ENCODE measurements at places on chromosomes 1 and 21.

DNA sequence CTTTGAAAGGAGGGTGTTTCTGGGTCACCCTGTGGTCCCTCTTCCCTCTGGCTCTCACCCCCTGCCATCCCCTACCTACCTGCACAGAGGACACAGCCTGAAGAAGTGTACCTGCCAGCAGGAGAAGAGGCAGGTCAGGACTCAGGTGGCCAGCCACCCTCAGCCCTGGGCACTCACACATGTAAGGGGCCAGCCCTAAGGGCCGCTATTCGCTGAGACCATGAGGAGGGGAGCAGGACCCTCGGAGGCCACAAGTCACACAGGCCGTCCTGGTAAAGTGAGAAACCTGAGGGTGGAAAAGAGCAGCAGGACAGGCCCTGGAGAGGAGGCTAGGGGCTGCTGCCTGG, 1.2 kb downstream of the ZNF692 start:
- no peak for DNase-seq

DNA sequence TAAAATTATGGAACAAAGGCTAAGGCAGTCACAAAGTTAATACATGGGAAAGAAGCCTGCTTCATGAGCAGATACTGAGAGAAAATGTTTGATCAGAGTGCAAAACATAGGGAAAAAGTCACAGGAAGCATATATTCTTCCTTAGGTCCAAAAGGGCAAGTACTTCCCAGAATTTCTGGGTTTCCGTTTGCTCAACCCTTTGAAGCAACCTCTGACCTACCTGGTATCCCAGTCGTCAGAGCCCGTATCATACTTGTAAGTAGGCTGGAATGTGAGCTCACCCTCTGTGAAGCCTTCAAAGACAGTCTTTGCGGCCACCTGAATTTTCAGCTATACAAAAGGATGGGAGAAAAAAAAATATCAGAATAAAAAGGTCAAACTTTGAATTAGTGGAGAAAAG, 20.5 kb upstream of the MTF1 start:
- DNase-seq, result no peak

GRCh38 chr1:80427881-80428280, 1372.9 kb upstream of the ADGRL2 start:
- no peak for DNase-seq

DNA sequence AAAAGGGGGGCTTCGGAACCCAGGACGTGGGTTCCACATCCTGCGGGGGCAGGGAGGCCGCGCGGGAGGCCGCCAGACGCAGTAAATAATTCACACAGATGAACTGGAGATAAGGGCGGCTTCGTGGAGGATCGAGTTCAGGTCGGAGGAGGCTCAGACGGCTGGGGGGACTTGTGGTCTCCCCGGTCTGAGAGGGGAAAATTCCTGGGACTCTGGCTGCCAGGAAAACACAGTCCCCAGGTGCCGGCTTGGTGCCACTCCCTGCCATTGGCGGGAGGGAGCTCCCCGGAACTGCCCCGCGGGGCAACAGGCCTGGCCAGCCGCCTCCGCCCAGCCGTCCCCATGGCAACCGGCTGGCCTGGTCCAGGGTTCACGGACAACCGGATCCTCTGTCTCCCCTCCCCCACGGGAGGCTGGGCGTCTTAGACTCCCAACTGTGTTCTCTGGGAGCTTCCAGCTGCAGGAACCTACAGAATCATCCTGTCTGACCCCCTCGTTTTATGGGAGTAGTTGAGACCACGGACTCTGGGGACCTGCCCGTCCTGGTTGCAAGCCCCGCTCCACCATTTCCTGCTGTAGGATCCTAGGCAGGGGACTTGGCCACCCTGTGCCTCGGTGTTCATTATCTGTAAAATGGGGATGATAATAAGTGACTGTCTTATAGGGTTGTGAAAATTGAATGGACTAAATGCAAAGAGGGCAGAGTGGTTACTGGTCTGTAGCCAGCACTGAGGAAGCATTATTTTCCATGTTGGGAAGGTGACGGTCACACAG, 9.6 kb downstream of the CAMK2N1 start:
- peak; percentile 29 for DNase-seq

- DNase-seq, result peak; percentile 89
Measured at GRCh38 chr1:200483491-200484143, 73.8 kb upstream of the ZNF281 start.
